ENCODE measurements at places on chromosomes 5 and 9. TPM values are rescaled to one million over a fixed set of nuclear protein-coding genes. Genes with fewer than 3 reads are reported as not detected.

ST6GALNAC4 gene
- 31.3 TPM for total RNA-seq

- DNase-seq, result no peak
These were observed 5.3 kb upstream of the OTP start for GRCh38 chr5:77643654-77644370.

DNA sequence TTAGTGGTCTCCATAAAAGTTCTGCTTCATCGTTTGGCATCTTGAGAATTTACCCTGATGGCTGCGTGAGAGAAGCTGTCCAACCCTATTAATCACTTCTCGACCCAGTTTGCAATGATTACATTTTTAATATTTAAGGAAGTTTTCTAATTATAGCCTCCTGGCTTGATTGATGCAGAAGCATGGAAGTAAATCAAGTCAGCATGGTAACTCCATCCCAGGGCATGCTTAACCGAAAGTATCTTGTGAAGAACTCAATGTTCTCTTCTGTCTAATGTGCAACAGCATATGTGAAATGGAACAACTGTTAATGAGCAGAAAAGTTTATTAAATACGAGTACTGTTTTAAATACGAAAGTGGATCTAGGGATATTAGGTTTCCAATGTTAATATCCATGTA, 278.9 kb upstream of the CD180 start:
- no peak for DNase-seq

GRCh38 chr5:152542741-152543140, 137.7 kb upstream of the NMUR2 start:
- no peak for DNase-seq

DNA sequence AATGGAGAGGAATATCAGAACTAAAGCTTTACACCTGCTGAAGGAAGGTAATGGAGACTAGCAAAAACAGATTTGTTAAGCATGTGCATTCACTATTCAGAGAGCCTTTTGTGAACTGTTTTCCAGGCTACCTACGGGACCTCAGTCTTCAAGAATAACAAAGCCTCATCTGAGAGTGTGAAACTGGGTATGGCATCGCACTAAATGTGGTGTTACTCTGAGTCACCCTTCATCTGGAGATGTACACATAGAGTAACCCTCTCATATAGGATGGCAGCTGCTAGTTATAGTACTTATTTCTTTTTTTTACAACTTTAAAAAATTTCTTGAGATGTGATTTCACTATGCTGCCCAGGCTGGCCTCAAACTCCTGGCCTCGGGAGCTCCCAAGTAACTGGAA, 306.8 kb downstream of the ZNF608 start:
- no peak for DNase-seq

GRCh38 chr9:17734674-17735073, 155.8 kb downstream of the SH3GL2 start:
- DNase-seq, result no peak

DNA sequence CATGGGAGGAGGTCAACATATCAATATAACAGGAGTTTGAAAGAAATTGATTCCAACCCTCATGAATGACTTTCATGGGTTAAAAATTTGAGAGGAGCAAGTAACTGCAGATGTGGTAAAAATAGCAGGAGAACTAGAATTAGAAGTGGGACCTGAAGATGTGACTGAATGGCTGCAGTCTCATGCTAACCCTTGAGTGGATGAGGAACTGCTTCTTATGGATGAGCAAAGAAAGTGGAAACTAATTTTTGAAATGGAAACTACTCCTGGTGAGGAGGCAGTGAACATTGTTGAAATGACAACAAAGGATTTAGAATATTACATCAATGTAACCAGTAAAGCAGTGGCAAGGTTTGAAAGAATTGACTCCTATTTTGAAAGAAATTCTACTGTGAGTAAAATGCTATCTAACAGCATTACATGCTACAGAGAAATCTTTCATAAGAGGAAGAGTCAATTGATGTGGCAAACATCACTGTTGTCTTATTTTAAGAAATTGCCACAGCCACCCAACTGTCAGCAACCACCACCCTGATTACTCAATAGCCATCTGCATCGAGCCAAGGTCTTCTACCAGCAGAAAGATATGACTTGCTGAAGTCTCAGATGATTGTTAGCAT, 1683.2 kb downstream of the MAT2B start:
- DNase-seq, result no peak

GRCh38 chr9:99962680-99963261, 56.3 kb downstream of the STX17 start:
- no peak for DNase-seq

DNA sequence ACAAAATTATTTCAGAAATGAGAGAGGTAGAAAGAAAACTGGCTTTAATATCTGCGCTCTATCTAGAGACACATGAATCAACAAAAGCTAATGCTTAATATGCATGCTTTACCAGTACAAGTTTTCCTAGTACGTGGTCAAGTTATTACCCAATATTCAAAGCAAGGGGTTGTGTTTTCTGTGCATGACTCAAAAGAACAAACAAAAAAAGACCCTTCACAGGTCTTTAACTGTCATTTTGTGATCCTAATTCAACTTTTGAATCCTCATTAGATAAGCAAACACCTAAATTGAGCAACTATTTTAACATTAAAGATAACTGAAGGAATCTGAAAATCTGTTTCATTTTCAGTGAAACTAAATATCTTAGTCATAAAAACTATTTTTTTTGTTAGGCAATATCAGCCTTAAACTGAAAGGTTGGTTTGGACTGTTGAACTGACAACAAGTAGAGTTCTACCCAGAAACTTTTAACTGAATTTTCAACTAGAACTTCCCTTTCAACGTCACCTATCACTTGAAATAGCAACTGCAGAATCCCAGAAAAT, 12.5 kb downstream of the ST8SIA4 start:
- no peak for DNase-seq

- no peak for DNase-seq
These were observed 18.9 kb upstream of the NSMF start for GRCh38 chr9:137477778-137478612.

DNA sequence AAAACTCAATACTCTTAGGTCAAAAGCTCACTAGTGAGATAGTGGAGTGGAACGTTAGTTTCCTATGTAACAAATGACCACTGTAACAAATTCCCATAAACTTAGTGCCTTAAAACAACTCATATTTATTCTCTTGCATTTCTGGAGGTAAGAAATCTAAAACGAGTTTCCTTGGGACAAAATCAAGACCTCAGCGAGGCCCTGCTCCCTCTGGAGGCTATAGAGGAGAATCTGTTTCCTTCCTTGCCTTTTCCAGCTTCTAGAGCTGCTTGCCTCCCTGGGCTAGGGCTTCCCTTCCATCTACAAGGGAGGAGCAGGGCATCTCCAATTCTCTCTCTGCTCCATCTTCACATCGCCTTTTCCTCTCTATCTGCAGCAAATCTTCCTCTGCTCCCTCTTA, 32.0 kb downstream of the SEMA5A start:
- DNase-seq, result no peak

GRCh38 chr5:161585798-161586197, 39.3 kb upstream of the GABRB2 start:
- DNase-seq, result no peak

GRCh38 chr5:10329446-10329819, 21.7 kb upstream of the CMBL start:
- no peak for DNase-seq

Data from left ventricle myocardium inferior (tissue), 1 donor.